Karpas-422 (cell line): ENCODE measurements at places on chromosomes 11 and 22. TPM values are rescaled to one million over a fixed set of nuclear protein-coding genes. Genes with fewer than 3 reads are reported as not detected.

DNA sequence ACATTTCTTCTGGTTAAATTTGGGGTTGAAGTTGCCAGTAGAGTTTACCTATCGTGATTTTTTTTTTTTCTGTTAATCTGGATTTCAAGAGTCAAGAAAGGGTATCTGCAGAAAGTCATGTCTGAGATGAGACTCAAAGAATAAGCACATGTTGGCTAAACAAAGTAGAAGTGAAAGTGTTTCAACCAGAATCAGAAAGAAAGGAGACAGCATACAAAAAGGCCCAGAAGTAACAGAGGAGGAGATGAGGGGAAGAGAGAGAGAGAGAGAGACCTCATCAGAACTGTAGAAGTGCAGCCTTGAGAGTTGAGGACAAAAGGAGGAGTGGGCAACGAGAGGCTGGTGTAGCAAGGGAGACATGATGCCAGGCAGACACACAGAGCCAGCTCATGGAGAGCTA lies 54.9 kb downstream of the SVIP start:
- no peak for DNase-seq

APOC3 gene
- total RNA-seq: not detected in 2 replicates

ACAD8 gene
- total RNA-seq: 9.6 and 9.9 TPM in 2 replicates

- no peak for DNase-seq
These were observed 70.8 kb downstream of the RAB38 start for GRCh38 chr11:88104408-88104807.

APOL3 gene
- total RNA-seq: 0.60 and 1.7 TPM in 2 replicates
